ENCODE measurements at places on chromosomes 6 and 20. TPM values are rescaled to one million over a fixed set of nuclear protein-coding genes. Genes with fewer than 3 reads are reported as not detected.

GRCh38 chr20:19783966-19784401 is 25.9 kb downstream of the RIN2 start:
- no peak overlapping the region for H3K27ac ChIP-seq
- no peaks in the 10 kb centered on the region for H3K27me3 ChIP-seq
- H3K4me1 ChIP-seq: peaks cover 12% of the 10 kb centered on the region
- no peak for DNase-seq
- H3K4me3 ChIP-seq: no peak overlapping the region

DNA sequence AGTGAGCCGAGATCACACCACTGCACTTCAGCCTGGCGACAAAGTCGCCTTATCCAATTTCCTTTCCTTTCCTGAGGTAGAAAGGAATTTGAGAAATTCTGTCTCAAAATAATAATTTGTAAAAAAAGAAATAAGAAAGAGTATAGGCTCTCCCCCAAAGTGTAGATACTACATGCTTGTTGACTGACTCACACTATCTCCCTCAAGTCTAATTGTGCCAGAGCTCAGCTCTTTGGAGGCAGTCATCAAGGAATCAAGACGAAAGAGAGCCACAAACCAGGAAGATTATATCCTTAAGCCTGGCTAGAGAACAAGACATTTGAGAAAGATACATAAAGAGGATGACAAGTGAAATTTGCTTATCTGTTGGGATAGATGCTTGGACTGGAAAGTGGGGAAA is 3.7 kb upstream of the FKBPL start:
- H3K4me1 ChIP-seq: peaks cover 4% of the 10 kb centered on the region
- H3K36me3 ChIP-seq: no peaks in the 10 kb centered on the region
- no peak overlapping the region for H3K27ac ChIP-seq
- no peaks in the 10 kb centered on the region for H3K27me3 ChIP-seq

DNA sequence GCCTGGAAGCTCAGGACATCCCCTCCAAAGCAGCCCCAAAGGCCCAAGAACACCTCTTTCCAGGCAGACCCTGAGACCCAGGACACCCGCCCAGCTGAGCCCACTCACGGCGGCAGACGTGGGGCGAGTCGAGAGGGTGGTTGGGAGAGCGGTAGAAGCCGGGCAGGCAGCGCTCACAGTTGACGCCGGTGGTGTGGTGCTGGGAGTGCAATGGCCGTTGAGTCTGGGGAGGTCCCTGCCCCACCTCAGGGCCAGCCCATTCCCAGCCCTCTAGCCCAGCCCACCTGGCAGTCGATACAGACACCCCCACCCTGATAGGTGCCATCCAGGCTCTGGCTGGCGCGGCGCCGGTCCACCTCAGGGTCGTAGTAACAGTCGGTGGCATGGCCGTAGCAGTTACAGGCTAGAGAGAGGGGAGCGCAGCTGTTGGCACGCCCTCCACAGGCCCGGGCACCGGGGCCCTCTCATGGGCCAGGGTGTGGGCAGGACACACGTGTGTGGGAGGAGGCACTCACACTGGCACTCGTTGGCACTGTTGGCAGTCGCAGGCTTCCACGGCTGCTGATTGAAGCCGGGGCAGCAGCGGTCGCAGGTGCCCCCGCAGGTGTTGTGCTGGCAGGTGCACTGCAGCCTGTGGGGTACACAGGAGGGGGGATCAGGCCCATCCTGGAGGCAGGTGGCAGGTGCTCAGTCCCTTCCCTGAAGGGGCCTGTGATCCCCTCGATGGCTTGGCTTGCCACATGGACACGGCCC is 20.5 kb downstream of the LAMA5 start:
- no peak overlapping the region for H3K4me3 ChIP-seq
- H3K27me3 ChIP-seq: no peaks in the 10 kb centered on the region
- DNase-seq: no peak
- H3K27ac ChIP-seq: no peak overlapping the region
- H3K4me1 ChIP-seq: no peaks in the 10 kb centered on the region

- no peaks in the 10 kb centered on the region for H3K36me3 ChIP-seq
- peaks cover 6% of the 10 kb centered on the region for H3K27me3 ChIP-seq
- DNase-seq: no peak
Observed at GRCh38 chr6:17396256-17396655, 2.9 kb downstream of the CAP2 start.

- no peak overlapping the region for H3K4me3 ChIP-seq
- DNase-seq: no peak
- peaks cover 57% of the 10 kb centered on the region for H3K36me3 ChIP-seq
- no peak overlapping the region for H3K27ac ChIP-seq
Observed at GRCh38 chr20:47241345-47241781, 115.1 kb downstream of the ZMYND8 start.

- no peaks in the 10 kb centered on the region for H3K4me1 ChIP-seq
- DNase-seq: no peak
- no peak overlapping the region for H3K27ac ChIP-seq
- H3K4me3 ChIP-seq: no peak overlapping the region
Observed at GRCh38 chr6:43954311-43955131, 172.7 kb downstream of the MRPL14 start.

- no peaks in the 10 kb centered on the region for H3K4me1 ChIP-seq
- H3K4me3 ChIP-seq: no peak overlapping the region
- H3K36me3 ChIP-seq: no peaks in the 10 kb centered on the region
- no peak for DNase-seq
- H3K27ac ChIP-seq: no peak overlapping the region
Observed at GRCh38 chr6:17032988-17033634, 68.7 kb upstream of the STMND1 start.

DNA sequence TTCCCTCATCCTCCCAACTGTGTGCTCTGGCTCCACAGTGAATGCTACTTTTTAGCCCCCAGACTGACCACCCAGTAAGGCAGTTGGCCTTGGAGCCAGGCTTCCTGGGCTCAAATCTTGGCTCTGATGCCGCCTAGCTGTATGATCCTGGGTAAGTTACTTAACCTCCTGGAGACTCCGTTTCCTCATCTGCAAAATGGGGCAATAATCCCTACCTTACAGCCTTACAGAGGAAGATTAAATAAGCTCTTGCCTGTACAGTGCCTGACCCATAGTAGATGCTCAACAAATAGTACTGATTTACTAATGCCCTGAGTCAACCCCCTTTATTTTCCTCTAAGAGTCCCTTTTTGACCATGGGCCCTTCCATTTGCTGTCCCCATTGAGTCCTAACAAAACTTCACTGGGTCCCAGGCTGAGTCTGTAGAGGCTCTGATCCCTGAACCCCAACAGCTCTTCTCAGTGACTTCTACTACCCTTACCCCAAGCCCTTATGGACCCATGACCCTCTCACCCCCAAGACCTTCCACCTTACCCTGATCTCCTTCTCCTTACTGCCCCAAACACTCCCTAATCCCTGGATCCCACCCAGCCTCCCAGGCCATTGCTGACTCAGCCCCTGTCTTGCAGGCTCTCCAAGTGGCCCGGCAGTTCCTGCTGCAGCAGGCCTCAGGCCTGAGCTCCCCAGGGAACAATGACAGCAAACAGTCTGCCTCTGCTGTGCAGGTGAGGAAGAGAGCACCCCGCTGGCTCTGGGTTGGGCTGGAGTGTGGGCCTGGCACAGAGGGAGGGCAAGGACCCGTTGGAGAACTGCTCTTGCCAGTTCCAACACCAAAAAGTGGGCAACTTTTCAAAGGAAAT is 31.4 kb downstream of the FOXP4 start:
- DNase-seq: no peak
- peaks cover 10% of the 10 kb centered on the region for H3K4me1 ChIP-seq
- no peak overlapping the region for H3K4me3 ChIP-seq
- no peaks in the 10 kb centered on the region for H3K27me3 ChIP-seq
- H3K36me3 ChIP-seq: peaks cover 7% of the 10 kb centered on the region

DNA sequence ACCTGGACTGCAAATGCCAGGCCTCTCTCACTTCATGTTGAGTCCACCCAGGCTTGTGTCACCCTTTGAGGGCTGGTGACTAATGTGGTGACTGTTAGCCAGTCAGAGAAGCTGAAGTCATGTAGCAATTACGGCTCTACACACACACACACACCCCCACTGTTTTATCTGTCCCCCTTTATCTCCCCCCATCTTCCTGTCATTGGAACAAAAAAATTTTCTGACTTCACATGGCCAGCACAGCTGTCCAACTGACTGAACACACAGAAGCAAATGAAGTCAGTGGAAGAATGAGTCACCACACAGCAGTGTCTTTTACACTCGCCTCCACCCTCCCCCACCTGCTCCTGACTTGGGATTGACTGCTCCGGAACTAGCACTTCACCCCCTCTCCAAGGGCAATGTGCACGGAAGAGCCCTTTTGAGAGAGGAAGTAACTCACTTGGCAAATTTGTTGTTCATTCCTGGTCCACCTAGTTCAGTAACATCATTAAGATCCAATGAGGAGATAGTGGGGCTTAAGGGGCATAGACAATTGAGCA is 198.0 kb downstream of the RNF144B start:
- DNase-seq: no peak
- H3K27ac ChIP-seq: no peak overlapping the region
- no peak overlapping the region for H3K4me3 ChIP-seq
- H3K36me3 ChIP-seq: no peaks in the 10 kb centered on the region
- no peaks in the 10 kb centered on the region for H3K4me1 ChIP-seq
- H3K27me3 ChIP-seq: no peaks in the 10 kb centered on the region

DNA sequence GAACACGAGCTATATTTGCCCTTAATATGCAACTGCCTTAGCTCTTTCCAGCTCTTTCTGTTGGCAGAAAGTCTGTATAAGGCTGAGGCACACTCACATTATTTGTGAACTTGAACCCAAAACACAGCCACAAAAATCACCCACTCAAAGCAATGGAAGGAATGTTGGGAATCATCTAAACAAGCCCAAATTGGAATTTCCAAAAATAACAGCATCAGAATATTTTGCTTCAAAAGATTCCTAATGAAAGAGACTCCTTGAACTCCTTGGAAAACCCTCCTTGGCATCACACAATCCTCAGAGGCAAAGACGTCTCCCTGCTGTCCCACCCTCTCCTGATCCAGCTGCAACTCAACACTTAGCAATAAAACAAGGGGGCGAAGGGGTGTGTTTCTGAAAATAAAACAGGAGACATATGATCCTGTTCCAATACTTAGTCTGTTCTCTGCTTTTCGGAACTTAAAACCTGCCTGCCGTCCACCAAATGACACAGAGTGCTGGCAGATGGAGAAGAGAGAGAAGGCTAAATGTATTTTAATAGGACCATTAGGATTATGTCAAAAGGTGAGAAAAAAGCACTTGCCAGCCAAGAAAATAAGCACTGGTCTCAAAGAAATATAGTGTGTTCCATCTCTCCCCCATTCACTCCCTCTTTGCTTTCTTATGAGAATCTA is 320.7 kb upstream of the JARID2 start:
- no peaks in the 10 kb centered on the region for H3K27me3 ChIP-seq
- H3K4me1 ChIP-seq: no peaks in the 10 kb centered on the region
- H3K4me3 ChIP-seq: no peak overlapping the region
- no peak overlapping the region for H3K27ac ChIP-seq

SLC35D3 gene
- not detected for total RNA-seq

PLAGL1 gene
- total RNA-seq: 7.5 TPM

HSPA1L gene
- total RNA-seq: 1.6 TPM

ZC3H12D gene
- 15.7 TPM for total RNA-seq

NKAIN4 gene
- total RNA-seq: not detected
